ENCODE measurements at places on chromosomes 2 and 18.
A peak's percentile ranks its signal among the peaks of the same experiment; 100 is the strongest.

- H3K27ac ChIP-seq, result peak overlapping the region; percentile 52
- H3K4me1 ChIP-seq, result no peaks in the 10 kb centered on the region
- H3K27me3 ChIP-seq, result no peaks in the 10 kb centered on the region
- no peaks in the 10 kb centered on the region for H3K36me3 ChIP-seq
- no peak overlapping the region for H3K4me3 ChIP-seq
Measured at GRCh38 chr2:157898591-157898996, 22.5 kb upstream of the ACVR1 start.

DNA sequence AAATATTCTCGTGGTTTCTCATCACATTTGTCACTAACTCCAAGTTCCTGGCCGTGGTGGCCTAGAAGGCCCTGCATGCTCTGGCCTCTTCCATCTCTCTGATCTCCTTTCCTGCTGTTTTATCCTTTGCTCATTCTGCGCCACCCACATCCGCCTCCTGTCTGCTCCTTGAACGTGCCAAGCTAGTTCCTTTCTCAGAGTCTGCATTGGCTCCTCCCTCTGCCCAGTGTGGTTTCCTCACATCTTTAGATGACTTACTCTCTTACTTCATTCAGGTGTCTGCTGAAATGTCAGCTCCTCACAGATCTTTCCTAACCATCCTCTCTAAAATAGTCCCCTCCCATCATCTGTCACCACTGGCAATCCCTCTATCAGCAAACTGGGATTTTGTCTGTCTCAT, 158.6 kb upstream of the RBMS1 start:
- H3K36me3 ChIP-seq, result no peaks in the 10 kb centered on the region
- H3K4me3 ChIP-seq, result no peak overlapping the region
- no peaks in the 10 kb centered on the region for H3K27me3 ChIP-seq
- H3K4me1 ChIP-seq, result no peaks in the 10 kb centered on the region
- peak overlapping the region; percentile 21 for H3K27ac ChIP-seq

GRCh38 chr2:24210106-24210455, 35.2 kb downstream of the FAM228A start:
- no peak overlapping the region for H3K27ac ChIP-seq
- no peaks in the 10 kb centered on the region for H3K4me1 ChIP-seq
- no peaks in the 10 kb centered on the region for H3K27me3 ChIP-seq
- no peak overlapping the region for H3K4me3 ChIP-seq

DNA sequence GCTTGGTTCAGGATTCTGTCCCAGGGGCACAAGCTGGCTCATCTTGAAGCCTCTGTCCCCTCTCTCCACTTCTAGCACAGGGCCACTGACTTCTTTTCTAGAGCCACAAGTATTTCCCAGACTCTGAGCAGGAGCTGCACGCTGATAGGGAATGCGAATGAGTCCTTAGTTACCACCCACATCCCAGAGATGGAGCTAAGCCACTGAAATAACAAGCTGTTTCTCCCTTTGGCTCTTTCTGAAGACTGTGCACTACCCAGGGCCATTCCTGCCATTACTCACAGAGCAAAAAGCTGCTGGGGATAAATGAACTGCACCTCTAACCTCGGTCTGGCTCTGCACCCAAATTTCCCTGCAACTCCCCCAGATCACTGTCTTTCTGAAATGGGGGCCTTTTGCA, 70.6 kb downstream of the TSN start:
- no peaks in the 10 kb centered on the region for H3K4me1 ChIP-seq
- H3K36me3 ChIP-seq, result no peaks in the 10 kb centered on the region
- H3K27ac ChIP-seq, result no peak overlapping the region
- H3K27me3 ChIP-seq, result no peaks in the 10 kb centered on the region
- no peak overlapping the region for H3K4me3 ChIP-seq

- H3K27ac ChIP-seq, result peak overlapping the region; percentile 72
- no peaks in the 10 kb centered on the region for H3K36me3 ChIP-seq
- no peak overlapping the region for H3K4me3 ChIP-seq
- no peaks in the 10 kb centered on the region for H3K4me1 ChIP-seq
- H3K27me3 ChIP-seq, result no peaks in the 10 kb centered on the region
Measured at GRCh38 chr2:55111570-55112228, 61.4 kb upstream of the RTN4 start.

DNA sequence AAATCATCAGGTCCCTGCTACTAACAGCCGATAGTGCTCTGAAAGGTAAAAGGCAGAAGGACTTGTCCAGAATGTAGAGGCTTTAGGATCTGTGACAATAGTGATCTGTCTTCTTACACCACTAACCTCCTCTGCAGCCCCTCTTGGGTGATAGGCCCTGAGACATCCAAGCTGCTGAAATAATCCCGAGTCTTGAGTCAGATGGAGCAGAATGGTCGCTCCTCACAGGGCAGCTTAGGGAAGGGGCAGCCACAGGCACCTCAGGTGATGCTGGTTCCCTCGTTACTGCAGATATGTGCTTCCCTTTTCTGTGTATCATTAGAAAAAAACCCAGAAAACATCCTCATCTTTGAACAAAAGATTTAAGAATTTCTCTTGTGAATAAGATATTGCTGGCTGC, 157.1 kb upstream of the DLX2 start:
- no peaks in the 10 kb centered on the region for H3K36me3 ChIP-seq
- H3K27me3 ChIP-seq, result no peaks in the 10 kb centered on the region
- no peak overlapping the region for H3K27ac ChIP-seq
- H3K4me1 ChIP-seq, result no peaks in the 10 kb centered on the region

- H3K4me1 ChIP-seq, result no peaks in the 10 kb centered on the region
- H3K27me3 ChIP-seq, result no peaks in the 10 kb centered on the region
- peaks cover 10% of the 10 kb centered on the region for H3K36me3 ChIP-seq
- H3K4me3 ChIP-seq, result no peak overlapping the region
- DNase-seq, result no peak
Measured at GRCh38 chr2:230541934-230542380, 126.0 kb downstream of the SP100 start.

GRCh38 chr18:50138181-50139064, 56.5 kb downstream of the MYO5B start:
- no peak for DNase-seq
- no peaks in the 10 kb centered on the region for H3K36me3 ChIP-seq
- no peak overlapping the region for H3K4me3 ChIP-seq
- no peaks in the 10 kb centered on the region for H3K27me3 ChIP-seq
- H3K4me1 ChIP-seq, result no peaks in the 10 kb centered on the region
- no peak overlapping the region for H3K27ac ChIP-seq

DNA sequence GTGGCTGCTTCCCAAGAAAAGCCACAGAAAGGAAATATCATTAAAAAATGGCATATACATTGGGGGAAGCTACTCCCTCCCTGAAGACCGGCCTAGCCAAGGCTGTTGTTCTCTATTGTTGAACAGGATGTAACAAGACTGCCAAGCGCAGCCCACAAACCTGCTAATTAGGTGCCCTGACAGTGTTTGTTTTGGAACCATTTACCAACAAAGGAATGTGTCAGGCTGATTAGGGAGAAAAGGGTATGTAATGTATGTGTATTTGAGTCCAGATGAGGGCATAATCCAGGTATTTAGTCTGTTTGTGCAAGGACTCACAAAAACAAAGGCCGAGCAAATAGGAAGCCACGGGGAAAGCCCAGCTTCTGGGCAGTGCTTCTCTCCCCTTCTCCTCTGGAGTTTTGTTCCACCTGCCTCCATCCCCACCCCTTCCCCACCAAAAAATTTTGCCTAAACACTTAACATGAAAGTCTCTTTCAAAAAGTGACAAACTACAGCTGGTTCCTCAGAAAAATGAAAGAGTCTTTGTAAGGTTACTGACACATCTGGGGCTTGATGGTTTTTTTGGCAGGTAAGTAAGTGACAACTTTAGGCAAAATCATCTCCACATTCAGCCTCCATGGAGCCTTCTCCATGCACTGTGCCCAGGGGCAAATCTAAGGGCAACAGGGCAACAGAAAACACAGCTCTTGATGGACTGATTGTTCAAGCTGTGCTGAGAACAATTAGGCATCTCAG, 78.3 kb upstream of the FZD5 start:
- no peak overlapping the region for H3K4me3 ChIP-seq
- no peak for DNase-seq
- H3K27ac ChIP-seq, result peak overlapping the region; percentile 46
- no peaks in the 10 kb centered on the region for H3K36me3 ChIP-seq
- H3K27me3 ChIP-seq, result no peaks in the 10 kb centered on the region

- no peak for DNase-seq
- no peaks in the 10 kb centered on the region for H3K4me1 ChIP-seq
- no peaks in the 10 kb centered on the region for H3K27me3 ChIP-seq
- no peak overlapping the region for H3K4me3 ChIP-seq
- no peaks in the 10 kb centered on the region for H3K36me3 ChIP-seq
Measured at GRCh38 chr18:58851856-58852255, 12.8 kb upstream of the ZNF532 start.

DNA sequence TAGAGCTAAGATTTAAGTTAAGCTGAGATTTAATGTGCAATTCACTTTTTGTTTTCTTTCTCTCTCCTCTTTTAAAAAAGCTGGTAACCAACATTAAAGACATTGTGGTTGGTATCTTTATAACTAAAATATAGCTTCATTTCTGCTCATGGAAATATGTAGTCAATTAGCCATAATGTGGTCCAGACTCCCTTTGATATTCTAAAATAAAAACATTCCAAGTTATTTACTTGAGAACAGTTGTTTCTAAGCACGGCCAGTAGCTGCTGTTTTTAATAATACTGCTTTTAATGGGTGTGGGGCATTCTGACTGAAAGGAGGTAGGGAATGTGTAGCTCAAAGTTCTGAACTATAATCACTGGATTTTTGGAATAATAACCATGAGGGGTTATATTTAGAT, 183.3 kb upstream of the FBXO11 start:
- H3K36me3 ChIP-seq, result no peaks in the 10 kb centered on the region
- H3K4me3 ChIP-seq, result no peak overlapping the region
- H3K4me1 ChIP-seq, result no peaks in the 10 kb centered on the region
- DNase-seq, result no peak

DNA sequence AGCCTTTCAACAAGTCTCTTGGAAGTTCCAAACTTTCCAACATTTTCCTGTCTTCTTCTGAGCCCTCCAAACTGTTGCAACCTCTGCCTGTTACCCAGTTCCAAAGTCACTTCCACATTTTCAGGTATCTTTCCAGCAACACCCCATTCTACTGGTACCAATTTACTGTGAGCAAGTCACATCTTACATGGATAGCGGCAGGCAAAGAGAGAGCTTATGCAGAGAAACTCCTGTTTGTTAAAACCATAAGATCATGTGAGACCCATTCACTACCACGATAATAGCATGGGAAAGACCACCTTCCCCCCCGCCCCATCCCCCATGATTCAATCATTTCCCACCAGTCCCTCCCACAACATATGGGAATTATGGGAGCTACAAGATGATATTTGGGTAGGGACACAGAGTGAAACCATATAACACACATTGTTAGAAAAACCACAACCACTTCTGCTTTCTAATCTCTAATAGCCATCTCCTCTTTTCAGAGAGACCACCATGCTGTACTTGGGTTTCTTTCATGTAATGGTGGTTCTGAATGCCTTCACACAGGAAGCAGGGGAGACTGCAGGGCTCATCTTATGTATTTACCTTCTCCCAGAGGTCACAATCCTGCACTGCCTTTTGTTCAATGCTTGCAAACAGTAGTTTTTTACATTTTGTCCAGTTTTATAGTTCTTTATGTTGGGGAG, 46.0 kb upstream of the CALCRL start:
- H3K27ac ChIP-seq, result no peak overlapping the region
- H3K36me3 ChIP-seq, result no peaks in the 10 kb centered on the region
- DNase-seq, result no peak
- no peak overlapping the region for H3K4me3 ChIP-seq
- no peaks in the 10 kb centered on the region for H3K4me1 ChIP-seq
- H3K27me3 ChIP-seq, result no peaks in the 10 kb centered on the region

All from breast epithelium (tissue), 4 donors.